Tibial nerve (tissue), 4 donors: ENCODE measurements at places on chromosomes 16 and 17. TPM values are rescaled to one million over a fixed set of nuclear protein-coding genes. Genes with fewer than 3 reads are reported as not detected.

C1QL1 gene
- total RNA-seq: 18.1 TPM

GRCh38 chr17:45361451-45361850, 44.6 kb upstream of the MAP3K14 start:
- H3K4me3 ChIP-seq: no peak overlapping the region
- H3K36me3 ChIP-seq: no peaks in the 10 kb centered on the region
- no peaks in the 10 kb centered on the region for H3K27me3 ChIP-seq
- H3K27ac ChIP-seq: no peak overlapping the region
- no peaks in the 10 kb centered on the region for H3K4me1 ChIP-seq
- DNase-seq: no peak

GRCh38 chr16:80639636-80640035, 98.8 kb downstream of the DYNLRB2 start:
- H3K27ac ChIP-seq: no peak overlapping the region
- H3K27me3 ChIP-seq: no peaks in the 10 kb centered on the region
- H3K4me3 ChIP-seq: no peak overlapping the region
- DNase-seq: no peak
- H3K36me3 ChIP-seq: no peaks in the 10 kb centered on the region
- H3K4me1 ChIP-seq: no peaks in the 10 kb centered on the region

PROCA1 gene
- 5.0 TPM for total RNA-seq

- no peak overlapping the region for H3K4me3 ChIP-seq
- no peaks in the 10 kb centered on the region for H3K4me1 ChIP-seq
- no peak overlapping the region for H3K27ac ChIP-seq
- DNase-seq: no peak
- H3K27me3 ChIP-seq: no peaks in the 10 kb centered on the region
- H3K36me3 ChIP-seq: peaks cover 91% of the 10 kb centered on the region
Measured at GRCh38 chr16:3408561-3409197, 7.7 kb downstream of the ZNF174 start.

GRCh38 chr17:58081646-58082340, 1.4 kb upstream of the DYNLL2 start:
- no peak overlapping the region for H3K4me3 ChIP-seq
- no peaks in the 10 kb centered on the region for H3K27me3 ChIP-seq
- peak overlapping the region; percentile 97 for H3K27ac ChIP-seq

DNA sequence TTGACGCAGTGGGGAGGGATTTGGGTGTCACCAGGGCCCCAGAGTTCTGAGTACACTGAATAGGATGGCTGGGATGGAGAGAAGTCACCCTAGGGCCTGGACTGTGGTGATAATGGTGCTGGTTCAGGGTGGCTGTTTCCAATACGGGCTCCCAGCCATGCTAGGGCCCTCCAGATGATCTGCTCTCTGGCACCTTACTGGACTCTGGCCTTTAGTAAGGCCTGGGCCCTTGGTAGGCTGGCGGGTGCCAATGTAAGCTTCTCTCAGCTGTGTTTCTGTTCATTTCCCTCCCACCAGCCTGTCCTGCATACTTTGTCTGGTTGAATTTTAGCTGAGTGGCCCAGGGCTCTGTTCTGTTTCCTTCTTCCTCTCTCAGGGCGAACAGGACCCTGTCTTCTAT, 2.8 kb downstream of the PLA2G15 start:
- no peaks in the 10 kb centered on the region for H3K36me3 ChIP-seq
- no peaks in the 10 kb centered on the region for H3K27me3 ChIP-seq
- DNase-seq: no peak
- H3K27ac ChIP-seq: no peak overlapping the region
- no peaks in the 10 kb centered on the region for H3K4me1 ChIP-seq
- no peak overlapping the region for H3K4me3 ChIP-seq

GRCh38 chr16:2048116-2048543, 345 bp downstream of the TSC2 start:
- H3K4me1 ChIP-seq: no peaks in the 10 kb centered on the region
- H3K36me3 ChIP-seq: no peaks in the 10 kb centered on the region
- H3K27ac ChIP-seq: peak overlapping the region; percentile 90
- peak overlapping the region; percentile 86 for H3K4me3 ChIP-seq
- no peak for DNase-seq

ASPA gene
- 16.2 TPM for total RNA-seq

SP6 gene
- 0.78 TPM for total RNA-seq
